Neuronal stem cell (in vitro differentiated cells): ENCODE measurements at places on chromosomes 5 and 9.

GRCh38 chr9:93456504-93456903, 3.1 kb upstream of the FAM120AOS start:
- no peak for DNase-seq

GRCh38 chr5:64269164-64269563, 103.5 kb downstream of the RNF180 start:
- no peak for DNase-seq

- no peak for DNase-seq
These were observed 220.5 kb downstream of the GDNF start for GRCh38 chr5:37619353-37619752.

- no peak for DNase-seq
These were observed 2.5 kb downstream of the SLC6A18 start for GRCh38 chr5:1227667-1228066.

DNA sequence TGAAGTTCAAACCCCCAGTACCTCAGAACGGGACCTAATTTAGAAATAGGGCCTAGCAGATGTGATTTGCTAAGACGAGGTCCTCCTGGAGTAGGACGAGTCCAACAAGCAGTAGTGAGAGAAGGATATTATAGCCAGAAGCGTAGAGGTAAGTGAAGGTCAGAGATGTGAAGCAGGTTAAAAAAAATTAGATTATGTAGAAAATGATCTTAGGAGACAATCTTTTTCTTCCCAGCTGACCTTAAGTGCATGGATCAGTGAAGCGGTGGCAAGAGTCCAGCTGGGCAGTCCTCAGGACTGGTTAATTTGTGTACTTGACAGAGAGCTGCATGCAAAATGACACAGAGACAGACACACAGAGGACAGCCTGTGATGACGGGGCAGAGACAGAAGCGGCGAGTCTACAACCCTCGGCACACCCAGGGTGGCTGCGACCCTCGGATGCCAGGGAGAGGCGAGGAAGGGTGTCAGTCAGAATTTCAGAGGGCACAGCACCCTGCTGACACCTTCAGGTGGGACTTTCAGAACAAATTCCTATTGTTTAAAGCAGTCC, 131.4 kb upstream of the IRX4 start:
- DNase-seq, result no peak

GRCh38 chr9:100277166-100277979, 75.4 kb downstream of the TEX10 start:
- DNase-seq, result no peak

GRCh38 chr5:157029457-157029856, 29.5 kb downstream of the HAVCR1 start:
- DNase-seq, result no peak

GRCh38 chr5:35405938-35406337, 175.7 kb upstream of the PRLR start:
- DNase-seq, result no peak

DNA sequence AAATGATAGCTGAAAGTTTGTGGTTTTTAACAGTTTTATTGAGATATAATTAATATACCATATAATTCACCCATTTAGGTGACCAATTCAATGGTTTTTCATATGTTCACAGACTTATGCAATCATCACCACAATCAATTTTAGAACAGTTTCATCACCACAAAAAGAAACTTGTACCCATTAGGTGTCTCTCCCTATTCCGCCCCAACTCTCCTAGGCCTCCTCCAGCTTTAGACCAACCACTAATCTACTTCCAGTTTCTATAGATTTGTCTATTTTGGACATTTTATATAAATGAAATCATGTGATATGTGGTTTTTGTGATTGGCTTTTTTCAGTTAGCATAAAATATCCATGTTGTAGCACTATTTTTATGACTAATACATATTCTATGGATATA, 38.6 kb downstream of the YTHDC2 start:
- DNase-seq, result no peak
